Activated T-helper 1 cell treated with Interleukin-2 at 50 U/mL for 16 hours (primary cell): ENCODE measurements at places on chromosomes 4 and X.

- DNase-seq, result no peak
These were observed 327.5 kb downstream of the BMPR1B start for GRCh38 chr4:95085124-95085833.

DNA sequence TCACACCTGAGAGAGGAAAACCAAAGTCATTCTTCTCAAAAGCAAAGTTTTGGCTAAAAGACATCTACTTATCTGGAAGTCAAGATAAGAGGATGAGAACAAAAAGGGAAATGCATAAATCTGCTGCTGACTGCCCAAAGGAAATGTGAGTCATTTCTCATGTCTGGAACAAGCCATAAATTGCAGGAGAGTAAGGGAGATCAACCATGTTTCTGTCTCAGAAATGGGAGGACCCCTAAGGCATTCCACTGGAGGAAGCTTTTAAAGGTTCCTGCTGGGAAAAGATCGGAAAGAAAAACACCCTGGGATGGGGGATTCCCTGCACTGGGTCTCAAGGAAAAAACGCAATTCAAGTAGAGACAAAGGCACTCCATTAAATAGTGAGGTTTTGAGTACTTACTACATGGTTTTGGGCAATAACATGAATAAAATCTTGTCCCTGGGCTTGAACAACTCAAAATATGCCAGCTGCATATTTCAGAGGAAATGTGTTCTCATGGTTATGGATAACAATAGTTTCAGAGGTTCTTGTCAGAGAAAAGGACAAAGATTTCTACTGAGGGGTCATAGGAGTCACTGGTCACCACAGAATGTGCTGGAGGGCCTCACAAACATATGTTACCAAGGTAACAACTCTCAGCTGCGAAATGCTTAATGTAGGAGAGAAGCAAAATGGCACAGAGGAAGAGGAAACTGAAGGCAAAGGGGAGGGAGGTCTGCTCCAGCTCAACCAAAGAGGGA, 19.3 kb downstream of the GPR143 start:
- no peak for DNase-seq

GRCh38 chr4:118898684-118899138, 10.1 kb downstream of the SYNPO2 start:
- no peak for DNase-seq

GRCh38 chr4:80156410-80156809, 40.9 kb upstream of the PRDM8 start:
- DNase-seq, result no peak
